ENCODE measurements at places on chromosomes 4 and X. TPM values are rescaled to one million over a fixed set of nuclear protein-coding genes. Genes with fewer than 3 reads are reported as not detected.

XAGE1A gene
- total RNA-seq: not detected

CXCL10 gene
- total RNA-seq: not detected

CDS1 gene
- not detected for total RNA-seq

CDKL5 gene
- total RNA-seq: 4.2 TPM

ATP2B3 gene
- 0.07 TPM for total RNA-seq

ASB5 gene
- not detected for total RNA-seq

ADAM29 gene
- not detected for total RNA-seq

FRG2 gene
- total RNA-seq: not detected

UGT2B15 gene
- not detected for total RNA-seq

KDM5C gene
- 78.7 TPM for total RNA-seq

ANKRD17 gene
- 67.7 TPM for total RNA-seq

OGT gene
- 128 TPM for total RNA-seq

C4orf36 gene
- not detected for total RNA-seq

FANCB gene
- 7.9 TPM for total RNA-seq

SEL1L3 gene
- 91.1 TPM for total RNA-seq

TSPYL2 gene
- total RNA-seq: 15.9 TPM

PAGE4 gene
- not detected for total RNA-seq

KCND1 gene
- total RNA-seq: 1.3 TPM

FUNDC1 gene
- 15.4 TPM for total RNA-seq

NUP62CL gene
- not detected for total RNA-seq

UGT2A2 gene
- total RNA-seq: not detected

GNPDA2 gene
- total RNA-seq: 14.7 TPM

CFAP97 gene
- 17.6 TPM for total RNA-seq

DACH2 gene
- total RNA-seq: not detected

HSFX2 gene
- total RNA-seq: 0.55 TPM

SLC6A14 gene
- total RNA-seq: not detected

TMEM156 gene
- 2.7 TPM for total RNA-seq

ZCCHC18 gene
- total RNA-seq: 1.6 TPM

ESX1 gene
- not detected for total RNA-seq

AR gene
- 16.0 TPM for total RNA-seq

ZNF157 gene
- total RNA-seq: not detected

GAB1 gene
- total RNA-seq: 41.8 TPM

FSTL5 gene
- 1.6 TPM for total RNA-seq

HSFX1 gene
- 0.53 TPM for total RNA-seq

TMSB15C gene
- 6.9 TPM for total RNA-seq

DAPP1 gene
- not detected for total RNA-seq

GPRASP1 gene
- 2.1 TPM for total RNA-seq

ADH1C gene
- total RNA-seq: not detected

TLR2 gene
- total RNA-seq: 1.4 TPM

PPEF2 gene
- not detected for total RNA-seq

CLDN22 gene
- total RNA-seq: not detected

SMIM10 gene
- 1.3 TPM for total RNA-seq

PDZD11 gene
- 45.6 TPM for total RNA-seq

All from endothelial cell of umbilical vein (primary cell).